ENCODE measurements at places on chromosomes 3 and 15.

DNA sequence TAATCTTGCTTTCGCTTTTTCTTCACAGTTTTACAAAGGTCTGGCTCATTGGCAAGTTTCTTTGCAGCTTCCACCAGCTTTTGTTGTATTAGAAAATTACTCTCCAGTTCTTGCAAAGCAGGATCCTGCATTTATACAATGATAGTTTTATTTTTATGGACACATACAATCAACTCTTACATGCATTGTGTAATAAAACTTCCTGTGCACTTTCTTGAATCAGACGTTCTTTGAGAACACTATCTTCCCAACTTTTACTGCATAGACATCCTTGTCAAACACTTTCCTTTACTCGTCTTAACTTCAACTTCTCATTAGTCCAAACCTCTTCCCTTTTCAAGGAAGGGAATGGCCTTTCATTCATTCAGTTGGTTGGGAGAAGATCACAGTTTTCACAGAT, 71.4 kb upstream of the LMOD3 start:
- no peak for DNase-seq

GRCh38 chr15:33425142-33425541, 114.4 kb downstream of the RYR3 start:
- no peak for DNase-seq

DNA sequence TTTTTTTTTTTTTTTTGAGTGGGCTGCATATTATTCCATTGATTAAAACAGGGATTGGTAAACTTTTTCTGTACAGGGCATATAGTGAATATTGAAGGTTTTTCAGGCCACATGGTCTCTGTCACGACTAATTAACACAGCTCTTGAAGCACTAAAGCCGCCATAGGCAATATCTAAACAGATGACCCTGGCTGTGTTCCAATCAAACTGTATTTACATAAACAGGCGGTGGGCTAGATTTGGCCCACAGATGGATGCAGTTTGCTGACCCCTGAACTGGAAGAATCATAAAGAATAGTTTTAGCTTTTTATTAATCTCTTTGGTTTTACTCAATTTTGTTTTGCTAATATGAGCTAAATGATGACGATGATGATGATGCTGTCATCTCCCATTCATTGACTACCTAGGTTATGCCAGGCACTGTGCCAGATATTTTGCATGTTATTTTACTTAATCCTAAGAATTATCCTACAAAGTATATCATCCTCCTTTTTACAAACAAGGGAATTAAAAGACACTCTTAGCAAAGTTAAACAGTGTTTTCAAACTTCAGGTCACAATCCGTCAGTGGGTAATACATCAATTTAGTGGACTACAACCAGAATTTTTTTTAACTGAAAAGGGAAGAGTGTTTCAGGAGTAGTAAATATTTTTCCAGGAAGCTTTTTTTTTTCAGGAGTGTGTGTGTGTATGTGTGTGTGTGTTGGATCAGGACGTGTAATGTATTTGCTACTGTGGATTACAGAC, 54.3 kb downstream of the LMCD1 start:
- DNase-seq, result no peak

DNA sequence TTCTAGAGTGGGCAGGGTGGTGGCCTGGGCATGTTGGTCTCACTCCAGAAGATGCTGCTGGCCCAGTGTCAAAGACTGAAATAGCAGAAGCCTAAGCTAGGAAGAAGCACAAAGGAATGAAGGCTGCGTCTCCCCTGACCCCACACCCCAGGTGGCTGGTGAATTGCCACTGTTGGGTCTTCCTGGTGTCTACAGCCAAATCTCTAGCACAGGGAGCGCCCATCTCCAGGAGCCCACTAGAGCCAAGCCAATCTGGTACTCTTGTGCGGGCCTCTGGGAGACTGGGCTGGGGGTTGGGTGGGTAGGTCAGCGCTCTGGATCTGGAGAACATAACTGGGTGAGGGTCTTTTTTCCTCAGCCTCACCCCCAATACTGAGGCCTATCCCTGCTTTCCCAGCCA, 894 bp downstream of the TUSC2 start:
- no peak for DNase-seq

DNA sequence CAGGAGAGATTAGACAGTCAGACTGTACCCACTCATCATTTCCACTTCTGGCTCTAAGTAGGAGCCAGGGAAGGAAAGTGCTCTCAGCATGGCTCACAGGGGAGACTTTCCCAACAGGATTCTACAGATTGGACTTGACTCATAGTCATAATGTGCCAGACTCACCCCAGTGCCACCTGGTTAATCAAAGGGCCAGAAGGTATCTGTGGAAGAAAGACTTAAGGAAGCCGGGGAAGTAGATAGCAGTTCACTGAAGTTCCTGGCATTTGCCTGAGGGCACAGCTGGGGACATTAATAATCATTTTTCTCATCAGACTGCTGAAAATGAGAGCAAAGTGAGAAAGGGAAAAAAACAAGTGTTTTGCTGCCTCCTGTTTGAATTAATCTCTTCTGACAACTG, 717.5 kb downstream of the TUSC7 start:
- DNase-seq, result no peak

DNA sequence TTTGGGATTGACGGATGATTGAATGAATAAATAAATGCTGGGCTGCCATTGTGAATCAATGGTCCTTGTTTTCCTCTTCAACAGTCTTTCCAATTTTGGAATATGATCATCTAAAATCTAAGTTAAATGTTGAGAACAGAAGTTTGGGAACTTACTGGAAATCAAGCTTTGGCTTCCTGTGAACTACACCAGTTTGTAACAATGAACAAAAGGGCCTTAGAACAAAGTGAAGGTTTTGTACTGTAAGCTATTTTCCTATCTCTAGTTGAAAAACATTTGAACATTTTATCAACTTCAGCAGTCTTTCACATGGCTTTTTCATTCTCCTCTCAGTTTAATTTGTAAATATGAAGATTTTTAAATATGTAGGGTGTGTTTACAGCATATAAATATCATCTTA, 66.3 kb downstream of the RUBCN start:
- DNase-seq, result no peak

- no peak for DNase-seq
Observed at GRCh38 chr3:53626876-53627275, 132.5 kb downstream of the CACNA1D start.

- DNase-seq, result no peak
Observed at GRCh38 chr3:123755501-123755900, 128.6 kb downstream of the MYLK start.

DNA sequence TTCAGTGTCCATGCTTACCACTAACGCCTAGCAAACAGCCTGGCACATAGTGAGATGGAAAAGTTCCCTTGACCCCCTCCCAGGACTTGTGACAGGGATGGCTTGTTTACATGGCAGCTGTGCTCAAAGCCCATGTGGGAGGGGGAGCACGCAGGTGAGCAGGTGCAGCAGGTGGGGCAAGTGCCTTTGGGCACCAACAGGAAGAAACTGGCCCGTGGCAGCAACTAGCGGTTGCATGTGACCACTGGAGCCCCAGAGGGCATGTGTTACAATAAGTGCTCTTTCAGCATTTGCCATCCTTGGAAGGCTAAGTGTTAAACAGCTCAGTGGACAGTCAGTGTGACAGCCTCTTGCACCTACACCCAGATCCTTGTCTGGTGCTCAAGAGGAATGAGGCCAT, 734.6 kb downstream of the TUSC7 start:
- DNase-seq, result no peak

- DNase-seq, result no peak
Observed at GRCh38 chr15:90095521-90095959, 6.7 kb downstream of the IDH2 start.

- no peak for DNase-seq
Observed at GRCh38 chr3:192170659-192171058, 556.7 kb downstream of the FGF12 start.

- DNase-seq, result no peak
Observed at GRCh38 chr15:55992769-55993110, 672 bp downstream of the NEDD4 start.

GRCh38 chr3:124486324-124486723, 243.9 kb upstream of the UMPS start:
- DNase-seq, result no peak

- no peak for DNase-seq
Observed at GRCh38 chr3:50588759-50589433, 19.6 kb downstream of the HEMK1 start.

GRCh38 chr15:67548862-67549651, 6.6 kb downstream of the MAP2K5 start:
- no peak for DNase-seq

DNA sequence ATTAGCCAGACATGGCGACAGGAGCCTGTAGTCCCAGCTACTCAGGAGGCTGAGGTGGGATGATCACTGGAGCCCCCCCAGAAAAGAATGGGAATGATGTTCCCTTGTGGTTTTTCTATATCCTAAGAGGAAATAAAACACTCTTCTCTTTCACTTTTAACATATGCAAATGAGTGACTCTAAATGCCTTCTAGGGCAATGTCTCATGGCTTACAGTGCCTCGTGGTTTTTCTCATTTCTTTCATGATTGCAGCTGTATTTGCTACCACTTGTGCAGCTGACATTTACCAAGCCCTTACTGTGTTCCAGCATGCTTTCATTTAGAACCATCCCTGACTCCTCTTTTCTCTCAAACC, 26.4 kb downstream of the STOML1 start:
- no peak for DNase-seq

DNA sequence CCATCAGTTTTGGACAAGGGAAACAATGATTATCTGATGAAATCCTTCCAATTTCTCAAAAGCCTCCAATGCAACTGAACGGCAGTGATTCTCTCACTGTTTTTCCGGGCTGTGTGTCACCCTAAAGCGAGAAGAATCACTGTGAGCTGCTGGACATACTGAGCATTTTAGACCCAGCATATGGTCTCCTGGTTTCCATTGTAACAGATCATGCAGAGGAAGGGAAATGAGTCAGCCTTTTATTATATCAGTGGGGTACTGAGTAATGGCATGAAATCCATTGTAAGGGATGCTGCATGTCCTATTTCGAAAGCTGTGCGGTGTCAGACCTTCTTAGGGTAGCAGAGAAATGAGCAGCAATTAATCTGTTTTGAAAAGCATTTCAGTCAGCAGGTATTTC, 287.1 kb downstream of the IL5RA start:
- DNase-seq, result no peak

- DNase-seq, result peak; percentile 27
Observed at GRCh38 chr3:197428117-197428801, 127.5 kb downstream of the BDH1 start.

DNA sequence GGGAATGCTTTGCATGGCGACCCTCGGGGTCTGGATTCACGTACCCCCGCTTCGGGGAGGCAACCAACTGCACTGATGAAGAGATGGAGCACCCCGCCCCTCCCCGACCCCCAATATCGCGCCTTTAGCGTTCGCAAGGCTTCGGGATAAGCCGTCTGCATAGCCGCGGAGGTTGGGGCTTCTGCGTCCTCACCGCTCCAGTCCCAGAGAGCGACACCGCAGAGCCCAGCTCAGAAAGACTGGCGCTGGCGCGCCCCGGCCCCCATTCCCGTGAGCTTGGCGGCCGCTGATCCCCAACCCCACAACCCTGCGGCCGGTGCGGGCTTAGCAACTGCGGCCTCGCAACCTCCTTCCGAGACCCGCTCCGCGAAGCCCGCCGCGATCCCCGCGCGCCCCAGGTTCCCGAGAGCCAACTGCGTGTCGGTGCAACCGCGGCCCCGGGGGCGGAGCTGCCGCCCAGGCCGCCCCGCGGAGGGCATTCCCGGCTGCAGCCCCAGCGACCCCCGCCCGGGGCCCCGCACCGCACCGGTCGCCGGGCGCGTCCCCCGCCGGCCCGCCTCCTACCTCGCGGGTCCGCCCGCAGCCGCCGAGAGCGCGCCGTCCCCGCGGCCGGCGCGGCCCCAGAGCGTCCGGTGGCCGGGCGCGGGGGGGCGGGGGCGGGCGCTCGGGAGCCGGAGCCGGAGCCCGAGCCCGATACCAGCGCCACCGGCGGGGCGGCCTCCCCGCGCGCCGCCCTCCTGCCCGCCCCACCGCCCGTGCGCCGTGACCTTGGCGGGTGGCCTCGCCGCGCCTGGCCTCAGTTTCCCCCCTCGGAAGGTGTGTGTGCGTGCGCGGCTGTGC, 79.5 kb downstream of the IQSEC1 start:
- DNase-seq, result no peak

DNA sequence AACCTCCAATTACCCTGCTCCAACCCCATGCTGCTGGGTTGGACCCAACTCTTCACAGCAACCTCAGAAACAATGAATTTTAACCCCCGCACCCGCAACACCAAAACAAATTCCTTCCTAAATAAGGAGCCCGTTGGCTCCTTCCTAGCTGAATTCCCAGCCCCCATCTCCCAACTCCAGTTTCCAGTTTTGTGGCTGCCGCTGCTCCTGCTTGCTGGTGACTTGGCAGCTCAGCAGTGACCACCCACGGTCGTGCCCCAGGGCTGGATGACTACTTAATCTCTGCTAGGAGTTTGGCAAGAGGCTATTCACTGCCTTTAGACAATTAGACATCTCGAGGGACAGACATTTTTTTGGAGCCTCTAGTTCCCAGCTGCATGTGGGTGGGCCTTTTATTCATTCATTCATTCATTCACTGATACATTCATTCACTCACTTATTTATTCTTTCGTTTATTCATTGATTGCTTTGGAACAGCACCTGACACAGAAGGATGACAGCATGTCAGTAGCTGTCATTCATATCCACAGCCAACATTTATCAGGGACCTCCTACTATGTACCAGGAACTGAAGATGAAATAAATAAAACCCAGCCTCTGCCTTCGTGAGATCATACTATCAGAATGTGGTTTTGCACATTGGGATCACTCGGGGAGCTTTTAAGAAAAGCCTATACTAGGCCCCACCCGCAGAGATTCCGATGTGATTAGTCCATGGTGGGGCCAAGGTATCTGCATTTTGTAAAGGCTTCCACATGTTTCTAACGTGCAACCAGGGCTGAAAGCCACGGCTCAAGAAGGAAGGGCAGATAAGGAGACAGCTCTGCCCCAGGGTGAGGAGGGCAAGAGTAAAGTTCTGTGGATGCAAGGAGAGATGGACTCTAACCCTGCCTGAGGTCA, 256.5 kb downstream of the SHQ1 start:
- DNase-seq, result no peak

DNA sequence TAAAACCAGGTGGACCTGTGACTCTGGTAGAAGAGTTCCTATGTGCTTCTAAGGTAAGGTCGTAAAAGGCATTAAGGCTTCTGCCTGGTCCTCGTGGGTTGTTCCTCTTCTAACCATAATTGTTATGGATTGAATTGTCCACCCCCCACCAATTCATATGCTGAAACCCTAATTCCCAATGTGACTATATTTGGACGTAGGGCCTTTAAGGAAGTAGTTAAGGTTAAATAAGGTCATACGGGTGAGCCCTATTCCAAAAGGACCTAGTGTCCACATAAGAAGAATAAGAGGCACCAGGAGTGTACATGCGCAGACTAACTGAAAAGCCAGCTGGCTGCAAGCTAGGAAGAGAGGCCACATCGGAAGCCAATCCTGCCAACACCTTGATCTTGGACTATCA, 1.9 kb downstream of the ADPGK start:
- DNase-seq, result no peak
